Activated naive CD4-positive, alpha-beta T cell (primary cell): ENCODE measurements at places on chromosomes 13 and 19.
A peak's percentile ranks its signal among the peaks of the same experiment; 100 is the strongest.

GRCh38 chr13:67224148-67224846, 5.8 kb downstream of the PCDH9 start:
- no peak for DNase-seq

DNA sequence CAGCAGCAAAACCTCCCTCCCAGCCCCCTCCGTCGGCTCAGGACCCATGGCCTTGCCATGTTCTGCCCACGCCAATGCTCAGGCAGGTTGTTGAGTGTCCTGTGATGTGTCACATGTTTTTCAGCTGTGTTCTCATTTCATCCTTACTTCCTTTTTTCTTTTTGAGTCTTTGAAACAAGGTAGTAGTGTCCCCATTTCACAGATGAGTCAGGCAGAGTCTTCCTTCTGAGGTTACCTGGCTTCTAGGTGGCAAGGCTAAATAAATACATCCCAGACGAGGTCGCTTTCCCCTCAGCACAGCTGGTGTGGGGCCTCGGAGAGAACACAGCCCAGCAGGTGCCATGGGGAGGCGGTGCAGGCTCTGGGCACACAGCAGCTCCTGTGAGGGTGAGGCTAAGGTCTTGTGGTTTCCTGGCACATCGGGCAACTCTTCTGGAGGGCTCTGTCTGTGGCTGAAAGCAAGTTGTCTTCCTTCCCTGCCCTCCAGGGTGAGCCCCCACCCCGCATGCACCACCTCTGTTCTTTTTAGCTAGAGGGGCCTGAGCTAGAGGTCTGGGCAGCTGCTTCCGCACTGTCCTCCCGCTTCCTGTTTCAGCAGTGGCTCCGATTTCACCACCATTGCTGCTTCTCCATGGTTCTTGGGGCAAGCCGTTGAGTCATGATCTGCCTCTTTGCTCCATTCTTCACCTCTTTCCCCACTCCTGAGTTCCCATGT, 15.1 kb downstream of the PRAM1 start:
- no peak for DNase-seq

- DNase-seq = no peak
Observed at GRCh38 chr13:75495938-75496337, 14.0 kb upstream of the TBC1D4 start.

GRCh38 chr13:59178344-59178743, 985.4 kb downstream of the DIAPH3 start:
- DNase-seq = no peak

DNA sequence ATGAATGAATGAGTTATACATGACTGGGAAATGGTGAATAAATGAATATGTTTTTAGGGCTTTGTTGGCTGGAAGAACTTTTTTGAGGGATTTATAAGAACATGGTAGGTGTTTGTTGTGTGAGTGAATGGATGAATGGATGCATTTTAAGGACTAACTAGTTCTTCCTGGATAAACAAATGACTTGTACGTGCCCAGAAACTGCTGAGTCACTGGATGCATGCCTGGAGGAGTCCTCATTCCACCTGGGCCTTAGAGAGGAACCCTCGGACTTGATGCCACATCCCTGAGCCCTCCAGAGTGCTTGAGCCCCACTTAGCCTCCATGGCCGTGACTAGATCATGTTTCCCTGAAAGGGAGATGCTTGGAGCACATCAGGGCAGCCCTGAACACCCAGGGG, 153.4 kb downstream of the DPF1 start:
- no peak for DNase-seq

GRCh38 chr19:17052439-17052838, 22.8 kb downstream of the HAUS8 start:
- no peak for DNase-seq

GRCh38 chr13:109787135-109787954, 962 bp upstream of the IRS2 start:
- no peak for DNase-seq

DNA sequence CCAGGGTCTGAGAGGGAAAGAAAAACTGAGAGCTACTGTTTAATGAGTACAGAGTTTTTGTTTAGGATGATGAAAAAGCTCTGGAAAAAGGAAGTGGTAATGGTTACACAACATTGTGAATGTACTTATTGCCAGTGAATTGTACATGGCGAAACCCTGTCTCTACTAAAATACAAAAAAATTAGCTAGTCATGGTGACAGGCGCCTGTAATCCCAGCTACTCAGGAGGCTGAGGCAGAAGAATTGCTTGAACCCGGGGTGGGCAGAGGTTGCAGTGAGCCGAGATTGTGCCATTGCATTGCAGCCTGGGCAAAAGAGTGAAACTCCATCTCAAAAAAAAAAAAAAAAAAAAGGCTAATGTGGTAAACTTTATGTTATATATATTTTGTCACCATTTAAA, 96.3 kb downstream of the VWA8 start:
- no peak for DNase-seq

- no peak for DNase-seq
Observed at GRCh38 chr19:42245231-42245630, 2.8 kb upstream of the GSK3A start.

DNA sequence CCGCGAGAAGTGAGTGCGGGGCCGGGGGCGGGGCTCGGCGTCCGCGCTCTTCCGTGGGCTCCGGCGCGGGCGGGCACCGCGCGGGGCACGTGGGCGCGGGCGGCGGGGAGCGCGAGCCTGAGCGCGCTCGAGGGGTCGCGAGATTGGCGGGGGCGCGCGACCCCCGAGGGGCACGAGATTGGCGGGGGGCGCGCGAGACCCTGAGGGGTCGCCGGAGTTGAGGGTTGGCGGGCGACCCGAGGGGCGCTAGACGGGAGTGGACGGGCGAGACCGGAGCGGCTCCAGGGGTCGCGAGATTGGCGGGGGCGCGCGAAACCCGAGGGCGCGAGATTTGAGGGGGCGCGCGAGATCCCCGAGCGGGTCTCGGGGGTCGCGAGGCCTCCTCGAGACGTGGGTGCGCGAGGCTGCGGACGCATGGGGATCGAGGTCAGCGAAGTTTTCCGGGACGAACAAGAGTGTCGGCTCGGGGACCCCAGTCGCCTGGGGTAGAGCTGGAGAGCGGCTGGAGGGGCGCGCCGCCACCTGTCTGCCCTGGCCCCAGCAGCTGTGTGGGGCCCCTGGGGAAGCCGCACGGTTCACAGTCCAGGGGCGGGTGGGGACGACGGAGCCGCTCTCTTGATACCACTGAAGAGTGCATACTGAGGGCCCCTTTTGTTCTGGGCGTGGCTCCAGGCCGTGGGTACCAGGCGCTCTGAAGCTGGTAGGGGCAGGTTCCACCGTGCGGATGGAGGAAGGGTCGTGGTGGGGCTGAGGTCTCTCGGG, 682 bp downstream of the SSBP4 start:
- DNase-seq = no peak

GRCh38 chr13:38670627-38671026, 16.2 kb upstream of the FREM2 start:
- DNase-seq = no peak

- DNase-seq = no peak
Observed at GRCh38 chr19:15124572-15125231, 17.5 kb downstream of the SYDE1 start.

- DNase-seq = no peak
Observed at GRCh38 chr13:104650431-104650830, 1584.2 kb upstream of the SLC10A2 start.

GRCh38 chr13:113327391-113327765, 30.3 kb downstream of the LAMP1 start:
- DNase-seq = no peak

DNA sequence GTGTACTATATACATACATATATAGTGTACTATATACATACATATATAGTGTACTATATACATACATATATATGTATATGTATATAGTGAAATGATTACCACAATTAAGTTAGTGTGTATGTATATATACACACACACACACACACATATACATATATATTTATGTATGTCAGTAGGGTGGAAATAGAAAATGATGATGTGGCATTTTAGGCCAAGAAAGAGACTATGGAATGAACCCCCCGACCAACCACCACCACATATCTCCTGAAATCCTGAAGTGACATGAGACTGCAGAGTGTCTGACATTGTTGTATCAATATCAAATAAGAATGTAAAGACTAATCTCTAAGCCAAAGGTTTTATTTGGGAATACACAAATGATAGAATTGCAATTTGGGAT, 107.6 kb downstream of the RFC3 start:
- DNase-seq = no peak

DNA sequence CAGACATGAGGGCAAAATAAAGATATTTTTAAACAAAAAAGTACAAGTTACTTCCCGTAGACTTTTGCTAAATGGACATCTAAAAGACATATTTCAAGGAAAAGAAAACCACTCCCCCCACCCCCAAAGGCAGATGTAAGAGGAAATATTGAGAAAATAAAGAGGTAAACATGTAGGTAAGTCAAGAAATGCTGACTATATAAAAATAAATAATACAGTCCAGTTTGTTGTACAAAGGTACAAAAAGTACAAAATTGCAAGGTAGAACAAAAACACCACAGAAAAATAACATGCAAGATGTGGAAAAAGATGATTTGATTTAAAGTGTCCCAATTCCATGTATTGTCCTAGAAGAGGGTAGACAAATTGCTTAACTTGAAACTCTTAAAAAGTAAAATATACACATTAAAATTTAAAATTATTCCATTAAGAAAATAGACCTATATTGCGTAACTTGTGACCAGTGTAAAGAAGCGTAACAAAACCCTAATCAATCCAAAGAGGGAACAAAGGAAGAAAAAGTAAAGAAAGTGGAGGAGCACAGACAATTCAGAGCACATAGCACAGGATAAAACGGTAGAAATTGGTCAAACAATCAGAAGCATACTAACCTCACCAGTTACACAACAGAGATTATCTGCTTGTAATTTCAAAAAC, 58.4 kb upstream of the FAM216B start:
- DNase-seq = no peak

DNA sequence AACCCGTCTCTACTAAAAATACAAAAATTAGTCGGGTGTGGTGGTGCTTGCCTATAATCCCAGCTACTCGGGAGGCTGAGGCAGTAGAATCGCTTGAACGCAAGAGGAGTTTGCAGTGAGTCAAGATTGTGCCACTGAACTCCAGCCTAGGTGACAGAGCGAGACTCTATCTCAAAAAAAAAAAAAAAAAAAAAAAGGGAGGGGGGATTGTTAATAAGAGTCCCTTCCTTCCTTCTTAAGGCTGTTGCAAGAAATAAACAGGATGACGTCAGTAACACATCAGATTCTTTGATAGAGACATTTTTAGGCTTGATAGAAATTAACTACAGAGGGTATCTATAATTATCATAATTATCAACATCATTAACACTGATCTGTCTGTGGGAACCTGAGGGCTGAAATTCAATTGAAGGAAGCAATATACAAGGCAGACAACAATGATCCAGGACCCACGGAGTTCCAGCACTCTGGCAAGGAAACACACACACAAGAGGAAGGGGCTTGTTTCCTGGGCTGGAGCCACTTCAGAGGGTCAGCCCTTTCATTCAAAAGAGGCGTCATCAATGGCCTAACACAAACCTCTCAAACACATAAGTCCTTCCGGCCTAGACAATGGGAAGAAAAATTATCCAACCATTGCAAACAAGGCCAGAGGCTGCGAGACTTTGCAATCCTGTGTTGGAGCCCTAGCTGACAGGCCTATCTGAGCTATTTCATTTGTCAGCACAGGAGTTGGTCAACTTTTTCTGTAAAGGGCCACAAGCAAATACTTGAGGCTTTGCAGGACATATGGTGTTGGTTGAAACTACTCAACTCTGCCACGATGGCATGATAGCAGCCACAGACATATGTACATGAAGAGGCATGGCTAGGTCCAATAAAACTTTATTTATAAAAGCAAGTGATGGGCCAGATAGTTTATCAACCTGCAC, 105.2 kb downstream of the INSR start:
- no peak for DNase-seq

GRCh38 chr13:23753458-23753857, 135.7 kb downstream of the MIPEP start:
- DNase-seq = no peak

GRCh38 chr19:13040232-13040947, 45.1 kb downstream of the NFIX start:
- DNase-seq = no peak

GRCh38 chr13:44785401-44785800, 203.9 kb downstream of the NUFIP1 start:
- DNase-seq = no peak

DNA sequence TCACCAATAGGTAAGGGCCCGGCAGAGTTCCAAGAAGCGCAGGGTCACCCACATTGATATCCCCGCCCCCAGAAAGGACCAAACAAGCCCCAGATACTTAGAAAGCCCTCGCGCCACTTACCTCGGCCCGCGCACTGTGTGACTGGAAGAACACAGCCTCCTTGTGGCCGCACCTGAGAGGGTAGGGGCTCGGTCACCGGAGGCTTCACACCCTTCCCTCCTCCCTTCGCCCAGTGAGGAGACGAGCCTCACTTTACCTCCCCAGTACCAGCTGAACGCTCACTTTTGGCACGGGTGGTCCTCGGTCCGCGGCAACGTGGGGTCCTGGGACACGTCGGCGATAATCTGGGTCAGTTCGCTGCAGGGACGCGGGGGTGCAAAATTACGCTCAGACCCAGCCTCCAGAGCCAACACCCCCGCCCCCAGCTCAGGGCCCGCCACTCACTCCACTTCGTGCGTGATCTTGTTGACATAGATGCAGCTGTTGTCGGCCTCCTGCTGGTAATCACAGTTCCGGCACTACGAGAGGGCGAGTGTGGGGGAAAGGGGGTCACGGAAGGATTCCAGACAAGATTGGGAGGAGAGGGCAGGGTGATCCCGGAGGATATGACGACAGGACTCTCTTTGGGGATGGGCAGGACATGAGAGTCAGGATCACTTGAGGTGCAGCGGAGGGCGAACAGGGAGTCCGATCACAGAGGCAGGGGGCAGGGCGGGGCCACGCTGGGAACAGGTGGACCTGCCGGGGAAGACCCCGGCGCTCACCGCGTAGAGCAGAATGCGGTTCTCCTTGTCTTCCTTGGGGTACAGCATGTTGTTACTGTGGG, 568 bp downstream of the POLR2I start:
- no peak for DNase-seq

DNA sequence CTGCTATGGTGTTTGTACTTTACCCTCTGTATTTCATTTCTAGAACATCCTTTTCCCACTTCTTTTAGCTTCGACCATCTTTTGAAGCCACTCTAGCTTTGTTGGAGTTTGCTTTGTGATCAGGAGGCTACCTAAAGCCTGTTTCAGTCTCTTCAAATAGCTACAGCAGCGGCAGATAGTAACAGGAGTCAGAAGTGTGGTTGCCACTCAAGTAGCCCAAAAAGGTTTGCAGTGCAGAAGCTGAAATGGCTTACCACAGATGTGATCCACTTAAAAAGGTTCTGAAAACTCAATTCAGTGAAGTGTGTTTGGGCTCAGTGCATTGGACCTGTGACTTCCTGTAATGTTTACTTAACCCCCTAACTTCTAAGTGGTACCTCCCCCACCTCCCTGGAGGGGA, 26.2 kb downstream of the WASF3 start:
- DNase-seq = no peak

GRCh38 chr13:98938801-98939200, 39.1 kb downstream of the DOCK9 start:
- DNase-seq = no peak

- DNase-seq = peak; percentile 3
Observed at GRCh38 chr19:9406798-9407352, 28.5 kb downstream of the ZNF266 start.

GRCh38 chr13:41610404-41610803, 153.1 kb downstream of the RGCC start:
- no peak for DNase-seq
